ENCODE measurements at places on chromosomes 5 and 9. TPM values are rescaled to one million over a fixed set of nuclear protein-coding genes. Genes with fewer than 3 reads are reported as not detected.

- no peak for DNase-seq
Measured at GRCh38 chr5:179927824-179928223, 20.1 kb upstream of the TBC1D9B start.

DNA sequence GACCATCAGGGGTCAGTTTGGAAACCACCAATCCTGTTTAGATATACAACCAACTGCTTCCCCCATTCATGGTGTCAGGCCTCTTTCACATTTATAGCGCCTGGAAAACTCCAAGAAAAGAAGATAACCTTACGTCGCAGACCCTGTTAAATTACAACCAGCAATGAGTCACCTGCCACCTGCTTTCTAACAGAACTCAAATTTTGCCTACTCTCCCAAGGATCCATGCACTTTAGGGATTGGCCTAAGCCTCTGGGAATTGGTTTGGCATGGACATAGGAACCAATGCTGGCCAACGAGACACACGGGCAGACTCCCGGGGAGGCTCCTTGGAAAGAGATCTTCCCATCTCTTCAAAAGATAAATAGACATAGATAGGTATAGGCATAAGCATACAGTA is 87.0 kb downstream of the FEM1C start:
- no peak for DNase-seq

GRCh38 chr5:66898241-66898995 is 298.2 kb downstream of the CD180 start:
- no peak for DNase-seq

DNA sequence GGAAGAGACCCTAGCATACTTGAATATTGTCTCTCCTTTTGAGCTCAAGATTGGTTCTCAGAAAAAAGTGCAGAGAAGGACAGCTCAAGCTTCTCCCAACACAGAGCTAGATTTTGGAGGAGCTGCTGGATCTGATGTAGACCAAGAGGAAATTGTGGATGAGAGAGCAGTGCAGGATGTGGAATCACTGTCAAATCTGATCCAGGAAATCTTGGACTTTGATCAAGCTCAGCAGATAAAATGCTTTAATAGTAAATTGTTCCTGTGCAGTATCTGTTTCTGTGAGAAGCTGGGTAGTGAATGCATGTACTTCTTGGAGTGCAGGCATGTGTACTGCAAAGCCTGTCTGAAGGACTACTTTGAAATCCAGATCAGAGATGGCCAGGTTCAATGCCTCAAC is 9.5 kb downstream of the RNF14 start:
- no peak for DNase-seq

GRCh38 chr5:133820507-133820906 is 147.9 kb downstream of the C5orf15 start:
- DNase-seq = no peak

DNA sequence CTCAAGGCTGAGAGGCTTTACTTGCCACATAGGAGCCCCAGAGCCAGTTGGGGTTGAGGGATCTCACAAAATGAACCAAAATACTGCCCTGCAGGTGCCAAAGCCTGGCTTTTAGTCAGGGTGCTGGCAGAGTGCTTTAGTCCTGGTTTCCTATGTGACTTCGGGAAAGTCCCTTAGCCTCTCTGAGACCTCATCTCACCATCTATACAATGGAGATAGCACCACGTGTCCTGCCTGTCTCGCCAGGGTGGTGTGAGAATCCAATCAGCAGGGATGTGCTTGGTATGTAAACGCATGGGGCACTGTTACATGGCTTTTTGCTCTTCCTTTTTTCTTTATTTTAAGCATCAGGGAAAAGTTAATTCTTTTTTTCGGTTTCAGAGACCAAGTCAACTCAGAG is 68.3 kb downstream of the SHB start:
- DNase-seq = no peak

- DNase-seq = no peak
Measured at GRCh38 chr5:58551492-58551891, 31.4 kb upstream of the RAB3C start.

DNA sequence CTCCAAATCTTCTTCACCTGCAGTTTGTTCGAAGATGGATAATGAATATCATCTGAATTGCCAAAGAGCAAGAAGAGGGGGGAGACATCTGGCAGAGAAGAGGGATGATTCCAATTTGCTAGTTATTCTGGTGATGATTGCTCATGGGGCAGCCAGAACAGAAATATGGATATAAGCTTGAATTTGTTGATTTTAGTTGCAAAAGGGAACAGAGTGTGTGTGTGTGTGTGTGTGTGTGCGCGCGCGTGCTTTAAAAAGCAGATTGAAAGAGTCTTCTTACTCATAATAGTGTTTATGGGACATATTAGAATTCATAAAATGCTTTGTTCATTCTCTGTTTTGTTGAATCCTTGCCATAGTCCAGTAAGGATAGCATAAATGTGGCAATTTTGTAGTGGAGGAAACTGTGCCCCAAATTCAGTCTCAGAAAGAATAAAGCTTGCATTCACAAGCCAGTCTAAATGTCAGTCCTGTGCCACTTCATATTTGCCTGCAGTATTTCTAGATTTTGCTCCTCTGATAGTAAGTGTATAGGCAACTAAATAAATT is 436.3 kb upstream of the KLF4 start:
- DNase-seq = no peak

DNA sequence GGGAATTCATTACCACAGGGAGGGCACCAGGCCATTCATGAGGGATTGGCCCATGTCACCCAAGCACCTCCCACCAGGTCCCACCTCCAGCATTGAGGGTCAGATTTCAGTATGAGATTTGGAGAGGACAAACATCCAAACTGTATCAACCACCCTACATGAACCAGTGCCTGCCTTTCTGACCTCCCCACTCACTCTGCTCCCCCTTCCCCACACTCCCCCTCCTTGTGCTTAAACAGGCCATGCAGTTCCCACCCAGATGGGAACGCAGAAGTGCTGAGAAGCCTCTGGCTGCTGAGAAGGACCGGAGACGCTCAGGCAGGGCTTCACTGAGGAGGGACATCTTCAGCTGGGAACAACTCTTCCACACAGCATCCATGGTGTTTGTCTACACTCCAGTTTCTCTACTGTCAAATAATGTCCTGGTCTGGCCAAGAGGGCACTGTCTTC is 30.0 kb upstream of the ADAMTS2 start:
- no peak for DNase-seq

- DNase-seq = no peak
Measured at GRCh38 chr9:134869554-134870300, 10.9 kb upstream of the FCN2 start.

The PRUNE2 gene
- 5.5 TPM for total RNA-seq

The FOCAD gene
- 93.7 TPM for total RNA-seq

The ANKS6 gene
- 16.4 TPM for total RNA-seq

The LHX3 gene
- not detected for total RNA-seq

The CCNJL gene
- 0.86 TPM for total RNA-seq

The MRPL22 gene
- total RNA-seq = 12.9 TPM

The SPINK13 gene
- total RNA-seq = not detected

All from fibroblast of villous mesenchyme (primary cell).